ENCODE measurements at places on chromosomes 16 and 17.

GRCh38 chr17:61280338-61280737, 119.3 kb upstream of the TBX2 start:
- no peak for DNase-seq

GRCh38 chr16:31785126-31785525, 88.5 kb upstream of the ZNF267 start:
- no peak for DNase-seq

DNA sequence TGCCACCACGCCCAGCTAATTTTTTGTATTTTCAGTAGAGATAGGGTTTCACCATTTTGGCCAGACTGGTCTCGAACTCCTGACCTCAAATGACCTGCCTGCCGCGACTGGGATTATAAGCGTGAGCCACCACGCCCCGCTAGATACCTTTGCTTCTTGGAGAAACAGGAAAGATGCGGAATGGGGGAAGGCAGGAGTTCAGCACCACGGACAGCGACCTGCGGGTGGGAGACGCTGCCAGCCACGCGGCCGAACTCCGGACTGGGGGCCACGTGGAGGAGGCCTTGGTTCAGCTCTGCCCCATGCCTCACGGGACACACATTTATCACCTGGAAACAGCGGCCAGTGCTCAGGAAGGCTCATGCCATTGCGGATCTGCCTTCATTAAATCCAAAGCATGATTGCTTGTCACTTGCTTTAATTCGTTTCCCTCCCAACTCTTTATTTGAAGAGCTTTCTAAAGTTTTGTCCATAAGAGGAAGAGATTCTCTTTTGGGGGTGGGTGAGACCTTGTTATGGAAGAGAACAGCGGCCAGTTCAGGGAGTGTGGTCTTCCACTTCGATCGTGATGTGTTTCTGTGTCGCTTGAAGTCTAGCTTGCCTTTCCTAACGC, 219.9 kb downstream of the ENGASE start:
- peak; percentile 88 for DNase-seq

DNA sequence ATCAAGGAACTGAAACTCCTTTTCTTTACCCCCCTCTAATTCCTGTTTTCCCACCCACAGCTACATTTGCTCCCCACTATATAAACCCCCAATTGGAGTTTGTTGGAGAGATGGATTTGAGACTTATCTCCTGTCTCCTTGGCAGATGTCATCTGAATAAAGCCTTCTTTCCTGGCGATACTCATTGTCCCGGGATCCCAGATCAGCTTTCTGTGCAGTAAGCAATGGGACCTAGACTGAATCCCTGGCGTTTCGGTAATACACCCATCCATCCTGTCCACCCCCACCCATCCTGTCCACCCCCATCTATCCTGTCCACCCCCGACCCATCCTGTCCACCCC, 22.2 kb downstream of the QPRT start:
- no peak for DNase-seq

DNA sequence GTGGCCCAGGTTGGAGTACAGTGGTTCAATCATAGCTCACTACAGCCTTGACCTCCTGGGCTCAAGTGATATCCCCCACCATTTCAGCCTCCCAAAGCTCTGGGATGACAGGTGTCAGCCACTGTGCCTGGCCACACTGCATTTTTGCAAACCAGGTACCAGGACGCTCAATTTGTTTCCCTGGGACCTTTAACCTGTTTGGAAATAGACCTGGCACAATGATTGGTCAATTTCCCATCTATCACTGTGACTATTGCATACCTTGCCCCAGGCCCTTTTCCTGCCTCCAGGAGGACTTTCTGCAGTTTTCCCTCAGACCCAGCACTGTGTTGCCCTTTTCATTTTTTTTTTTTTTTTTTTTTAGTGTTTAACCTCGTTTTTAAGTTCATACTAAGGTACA, 11.1 kb upstream of the FUS start:
- no peak for DNase-seq

DNA sequence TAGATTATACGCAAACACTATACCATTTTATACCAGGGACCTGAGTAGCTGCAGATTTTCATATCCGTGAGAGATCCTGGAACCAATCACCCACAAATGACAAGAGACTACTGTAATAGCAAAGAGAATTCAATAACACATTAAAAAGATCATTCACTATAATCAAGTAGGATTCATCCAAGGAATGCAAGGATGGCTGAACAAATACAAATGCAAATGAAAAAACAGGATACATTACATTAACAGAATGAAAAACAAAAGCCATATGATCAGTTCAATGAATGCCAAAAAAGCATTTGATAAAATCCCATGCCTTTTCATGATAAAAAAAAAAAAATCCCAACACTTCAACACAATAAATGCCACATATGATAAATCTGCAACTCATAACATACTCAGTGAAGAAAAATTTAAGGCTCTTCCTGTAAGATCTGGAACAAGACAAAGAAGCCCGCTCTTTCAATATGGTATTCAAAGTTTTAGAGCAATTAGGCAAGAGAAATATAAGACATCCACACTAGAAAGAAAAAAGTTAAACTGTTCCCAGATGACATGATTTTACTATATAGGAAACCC, 29.0 kb downstream of the N4BP1 start:
- DNase-seq: no peak

GRCh38 chr16:82684256-82684655, 57.5 kb downstream of the CDH13 start:
- DNase-seq: no peak

DNA sequence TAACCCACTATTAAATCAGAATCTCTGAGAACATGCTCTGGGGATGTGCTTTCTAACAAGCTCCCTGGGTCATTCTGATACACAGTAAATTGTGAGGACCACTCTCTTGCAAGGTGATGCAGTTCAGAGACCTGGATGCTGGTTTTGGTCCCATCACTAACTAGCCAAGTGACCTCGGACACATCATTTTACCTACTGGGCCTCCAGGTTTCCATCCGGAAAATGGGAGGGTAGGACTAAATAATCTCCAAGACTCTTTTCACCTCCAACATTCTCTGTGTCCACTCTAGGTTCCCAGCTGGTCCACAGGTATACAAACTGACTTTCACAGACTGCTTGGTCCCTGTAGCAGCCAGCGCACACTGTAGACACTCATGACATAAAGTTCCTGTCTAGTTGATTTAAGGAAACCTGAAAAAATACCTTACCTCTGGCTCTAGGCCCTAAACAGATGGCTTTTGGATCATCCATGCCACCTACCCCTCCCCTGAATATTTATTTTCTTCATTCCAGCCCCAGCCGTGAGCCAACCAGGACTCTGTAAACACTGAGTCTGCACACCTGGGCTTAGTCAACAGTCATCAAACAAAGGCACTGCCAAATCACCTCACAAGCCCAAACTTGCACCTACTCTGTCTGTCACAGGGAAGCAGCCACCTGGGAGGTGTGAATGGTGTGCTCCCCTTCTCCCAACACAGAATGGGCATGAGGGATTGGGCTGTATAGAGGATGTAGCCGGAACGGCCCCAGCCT, 51.3 kb upstream of the MRPS23 start:
- no peak for DNase-seq

DNA sequence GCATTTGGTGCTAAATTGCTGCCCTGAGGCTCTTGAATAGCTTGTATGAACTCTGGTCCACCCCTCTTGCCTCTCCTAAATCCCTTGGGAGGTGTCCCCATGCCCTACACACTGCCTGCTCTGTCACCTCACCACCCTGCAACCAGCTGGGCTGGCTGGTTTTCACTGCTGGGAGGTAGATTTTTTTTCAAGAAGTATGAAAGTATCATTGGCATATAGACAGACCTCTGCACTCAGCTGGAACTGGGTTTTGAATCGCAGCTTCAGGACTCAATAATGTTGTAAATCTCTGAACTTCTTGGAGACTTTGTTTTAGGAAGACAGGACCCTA, 184.9 kb downstream of the MSI2 start:
- no peak for DNase-seq

DNA sequence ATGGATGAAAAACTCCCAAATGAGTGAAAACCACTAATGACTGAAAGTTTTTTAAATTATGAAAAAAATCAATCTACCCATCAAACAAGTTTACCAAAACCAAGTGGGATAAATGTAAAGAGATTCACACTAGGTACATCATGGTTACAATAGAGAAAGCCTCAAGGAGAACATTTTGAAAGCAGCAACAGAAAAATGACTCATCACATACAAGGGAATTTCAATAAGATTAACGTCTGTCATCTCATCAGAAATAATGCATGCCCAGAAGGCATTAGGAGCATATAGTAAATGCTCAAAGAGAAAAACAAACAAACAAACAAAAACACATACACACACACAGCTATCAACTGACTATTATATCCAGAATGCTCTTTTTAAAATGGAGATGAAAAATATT, 261.8 kb upstream of the KIF2B start:
- DNase-seq: no peak

DNA sequence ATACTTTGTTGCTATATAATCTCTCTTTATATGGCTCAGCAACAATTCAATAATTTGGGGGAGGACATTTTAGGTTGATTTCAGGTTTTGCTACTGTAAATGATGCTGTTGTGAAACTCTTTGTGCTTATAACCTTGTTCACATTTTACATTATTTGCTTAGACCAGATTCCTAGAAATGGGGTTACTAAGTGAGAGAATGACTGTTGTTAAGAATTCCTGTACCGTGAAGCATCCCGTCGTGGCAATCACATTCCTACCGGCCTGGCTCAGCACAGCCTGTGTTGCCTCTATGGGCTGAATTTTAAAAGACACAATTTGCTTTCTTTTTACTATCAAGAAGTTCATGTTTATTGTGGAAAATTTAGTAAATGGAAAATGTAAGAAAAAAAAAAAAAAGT, 31.4 kb downstream of the B9D1 start:
- DNase-seq: no peak

- DNase-seq: peak; percentile 45
These were observed 1.6 kb upstream of the DUSP14 start for GRCh38 chr17:37488009-37488604.

DNA sequence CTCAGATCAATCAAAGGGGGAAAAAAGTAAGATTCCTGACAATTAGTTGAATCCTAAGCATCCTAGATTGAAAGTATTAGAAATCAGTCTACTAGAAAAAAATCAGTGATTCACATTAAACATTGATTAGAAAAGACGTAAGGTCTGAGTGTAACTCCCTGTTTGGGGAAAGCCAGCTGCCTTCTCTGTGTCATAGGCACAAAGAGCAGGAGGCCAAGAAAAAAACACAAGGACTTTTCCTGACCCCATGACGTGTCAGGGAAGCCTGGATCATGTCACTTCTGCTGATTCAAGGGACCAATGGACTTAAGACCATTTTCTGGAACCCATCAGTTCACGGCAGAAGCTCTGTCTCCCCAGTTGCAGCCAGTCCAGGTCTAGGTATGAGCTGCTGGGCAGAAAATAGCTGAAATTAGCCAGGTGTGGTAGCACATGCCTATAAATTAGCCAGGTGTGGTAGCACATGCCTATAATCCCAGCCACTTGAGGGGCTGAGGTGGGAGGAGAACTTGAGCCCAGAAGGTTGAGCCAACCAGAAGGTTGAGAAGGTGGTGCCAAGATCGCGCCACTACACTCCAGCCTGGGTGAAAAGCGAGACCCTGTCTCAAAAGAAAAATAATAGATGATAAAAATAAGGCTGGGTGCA, 35.9 kb downstream of the RANBP10 start:
- no peak for DNase-seq

- no peak for DNase-seq
These were observed 1.6 kb downstream of the TOX3 start for GRCh38 chr16:52545222-52545897.

DNA sequence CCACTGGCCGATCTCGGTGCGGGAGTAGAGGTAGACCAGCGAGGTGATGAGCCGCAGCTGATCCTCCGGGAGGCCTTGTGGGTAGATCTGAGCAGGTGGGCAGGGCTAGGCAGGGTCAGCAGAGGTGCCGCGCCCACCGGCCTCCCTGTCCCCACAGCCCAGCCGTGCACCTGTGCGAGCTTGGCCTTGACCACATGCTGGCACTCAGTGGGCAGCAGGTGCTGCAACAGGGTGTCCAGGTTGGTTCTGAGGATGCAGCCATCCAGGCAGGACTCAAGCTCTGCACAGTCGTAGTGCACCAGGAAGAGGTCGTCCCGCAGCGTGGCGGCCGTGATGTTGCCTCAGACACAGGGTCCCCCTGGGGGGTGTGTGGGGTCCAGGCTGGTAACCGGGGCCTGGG, 12.4 kb downstream of the MSLN start:
- DNase-seq: no peak

GRCh38 chr16:26569793-26570192, 496.9 kb upstream of the C16orf82 start:
- DNase-seq: no peak

DNA sequence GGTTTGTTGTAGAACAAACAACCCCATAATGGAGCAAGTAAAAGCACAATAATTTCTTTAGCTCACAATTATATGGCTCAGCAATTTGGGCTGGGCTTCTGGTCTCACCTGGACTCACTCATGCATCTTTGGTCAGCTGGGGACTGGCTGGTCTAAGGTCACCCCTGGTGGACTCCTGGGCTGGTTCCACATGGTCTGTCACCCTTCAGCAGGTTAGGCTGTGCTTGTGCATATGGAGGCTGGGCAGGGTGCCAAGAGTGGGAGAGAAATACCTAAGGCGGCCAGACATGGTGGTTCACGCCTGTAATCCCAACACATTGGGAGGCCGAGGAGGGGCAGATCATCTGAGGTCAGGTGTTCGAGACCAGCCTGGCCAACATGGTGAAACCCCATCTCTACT, 27.0 kb upstream of the SMURF2 start:
- no peak for DNase-seq

DNA sequence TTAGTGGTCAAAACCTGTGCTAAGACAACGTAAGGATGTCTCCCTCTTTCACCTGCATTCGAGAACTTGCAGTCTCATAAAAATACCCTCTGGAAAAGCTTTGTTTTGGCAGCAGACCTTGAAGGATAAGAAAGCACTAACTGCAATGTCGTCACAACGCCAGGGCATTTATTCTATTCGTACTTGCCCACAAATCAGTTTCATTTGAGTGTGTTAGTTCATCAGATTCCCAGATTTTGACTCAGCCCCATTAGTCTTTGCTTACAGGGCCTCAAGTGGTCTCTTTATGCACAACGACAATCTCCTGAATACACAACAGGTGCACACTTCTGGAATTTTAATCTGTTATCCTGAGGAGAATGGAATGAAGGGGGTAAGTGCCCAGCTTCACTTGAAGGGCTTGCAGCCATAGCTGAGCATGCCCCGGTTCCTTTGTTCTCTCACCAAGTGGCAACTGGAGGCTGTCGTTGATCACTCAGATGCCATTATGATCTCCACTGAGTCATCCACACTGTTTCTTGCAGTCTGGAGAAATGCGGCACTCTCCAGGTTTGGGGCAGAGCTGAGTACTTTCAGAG, 58.8 kb downstream of the CLEC19A start:
- DNase-seq: no peak

- no peak for DNase-seq
These were observed 196.7 kb upstream of the GSE1 start for GRCh38 chr16:85416228-85417109.

GRCh38 chr16:50102051-50102746, 36.4 kb downstream of the HEATR3 start:
- DNase-seq: no peak

GRCh38 chr17:50091918-50092285, 3.2 kb upstream of the PDK2 start:
- no peak for DNase-seq

GRCh38 chr16:28859326-28859725, 4.3 kb upstream of the SH2B1 start:
- no peak for DNase-seq

DNA sequence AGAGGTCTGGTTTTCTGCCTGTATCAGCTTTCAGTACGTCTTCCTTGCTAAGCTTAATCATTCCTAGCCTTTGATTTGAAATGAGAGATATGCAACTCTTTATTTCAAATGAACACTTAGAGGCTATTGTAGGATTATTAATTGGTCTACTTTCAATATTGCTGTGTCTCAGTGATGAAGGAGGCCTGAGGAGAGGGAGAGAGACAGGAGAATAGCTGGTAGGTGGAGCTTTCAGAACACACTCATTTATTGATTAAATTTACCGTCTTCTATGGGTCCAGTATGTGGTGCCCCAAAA, 187.0 kb downstream of the BCAS3 start:
- DNase-seq: no peak
